ENCODE measurements at places on chromosomes 12 and 14. TPM values are rescaled to one million over a fixed set of nuclear protein-coding genes. Genes with fewer than 3 reads are reported as not detected.

Gene PLXNC1
- 1.7 TPM for total RNA-seq

Gene RNASE7
- total RNA-seq: 2.7 TPM

Gene FAM186B
- 0.36 TPM for total RNA-seq

Gene KCNA5
- total RNA-seq: not detected

Gene GALC
- 5.3 TPM for total RNA-seq

Gene AKAP6
- total RNA-seq: 4.4 TPM

Gene CPNE6
- not detected for total RNA-seq

Gene DIO2
- 58.4 TPM for total RNA-seq

Gene GPR84
- 0.16 TPM for total RNA-seq

Gene HOXC13
- 0.52 TPM for total RNA-seq

Gene CCDC177
- total RNA-seq: not detected

Gene PTPRB
- total RNA-seq: 5.1 TPM

Gene SERPINA3
- 22.9 TPM for total RNA-seq
